ENCODE measurements at places on chromosomes 6 and 20.

DNA sequence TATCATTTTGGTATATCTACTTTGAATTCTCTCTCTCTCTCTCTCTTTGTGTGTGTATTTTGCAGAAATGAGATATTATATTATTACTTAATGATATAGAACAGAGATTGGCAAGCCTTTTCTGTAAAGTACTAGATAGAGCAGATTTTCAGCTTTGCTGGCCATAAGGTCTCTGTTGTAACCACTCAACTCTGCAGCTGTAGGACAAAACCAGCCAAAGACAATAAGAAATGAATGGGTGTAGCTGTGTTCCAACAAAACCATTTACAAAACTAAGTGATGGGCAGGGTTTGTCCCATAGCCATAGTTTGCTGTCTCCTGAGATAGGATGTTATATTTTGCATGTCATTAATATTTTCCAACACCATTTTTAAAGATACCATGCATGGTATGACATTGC, 91.2 kb upstream of the TSHZ2 start:
- DNase-seq, result no peak

- no peak for DNase-seq
Measured at GRCh38 chr6:147585256-147585655, 76.8 kb downstream of the SAMD5 start.

GRCh38 chr6:85669735-85670194, 27.1 kb upstream of the SYNCRIP start:
- no peak for DNase-seq

GRCh38 chr6:2556761-2557160, 194.0 kb downstream of the MYLK4 start:
- no peak for DNase-seq
